T1000 (cell line): ENCODE measurements at places on chromosomes 13 and 19.

GRCh38 chr13:74246487-74246886 is 112.3 kb upstream of the KLF12 start:
- DNase-seq = no peak

GRCh38 chr13:97308735-97309429 is 86.7 kb downstream of the MBNL2 start:
- DNase-seq = no peak

GRCh38 chr19:21143854-21144253 is 2.0 kb downstream of the ZNF431 start:
- no peak for DNase-seq

GRCh38 chr13:29743201-29743786 is 107.1 kb downstream of the UBL3 start:
- peak; percentile 39 for DNase-seq
